ENCODE measurements at places on chromosomes 7 and 10.

GRCh38 chr7:105879782-105880181, 3.4 kb upstream of the ATXN7L1 start:
- DNase-seq = no peak

- DNase-seq = no peak
These were observed 50.1 kb downstream of the NOD1 start for GRCh38 chr7:30428246-30429155.

DNA sequence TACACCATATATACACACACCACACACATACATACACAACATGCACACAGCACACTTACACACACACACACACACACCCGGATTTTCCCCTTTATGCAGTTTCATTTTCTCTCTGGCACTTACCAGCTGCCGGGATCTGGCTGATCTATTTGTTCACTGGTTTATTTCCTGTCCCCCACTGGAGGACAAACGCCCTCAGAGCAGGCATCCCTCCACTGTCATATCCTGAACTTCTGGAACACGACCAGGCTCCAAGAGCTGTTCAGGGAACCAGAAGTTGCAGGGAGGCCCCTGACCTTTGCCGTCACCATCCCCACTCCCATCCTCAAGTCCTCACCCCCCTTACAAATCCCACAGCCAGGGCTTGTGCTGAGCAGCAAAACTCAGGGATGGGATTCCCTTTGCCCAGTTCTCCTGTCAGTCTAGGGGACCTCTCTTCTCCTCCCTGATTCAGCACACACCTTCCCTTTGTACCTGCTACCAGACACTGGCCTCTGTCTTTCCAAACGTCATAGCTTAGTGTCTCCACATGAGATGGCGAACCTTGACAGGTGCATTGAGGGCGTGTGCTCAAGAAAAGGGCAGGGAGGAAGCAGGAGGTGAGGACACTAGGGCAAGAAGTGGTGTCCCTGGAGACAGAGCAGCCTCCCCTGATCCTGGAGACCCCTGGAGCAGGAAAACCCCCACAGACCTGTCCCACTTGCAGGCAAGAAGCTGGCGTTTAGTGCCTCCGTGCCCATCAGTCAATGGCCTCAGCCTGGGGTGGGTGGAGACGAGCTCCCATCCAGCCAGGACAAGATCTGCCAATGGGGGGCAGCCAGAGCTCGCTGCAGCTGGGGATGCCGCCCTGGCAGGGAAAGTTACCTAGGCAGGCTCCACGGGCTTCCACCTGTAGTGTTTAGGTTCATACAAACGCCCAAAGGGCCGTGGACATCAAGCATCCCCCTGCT, 12.7 kb upstream of the DOCK1 start:
- DNase-seq = no peak

- no peak for DNase-seq
These were observed 124.4 kb upstream of the NPS start for GRCh38 chr10:127424594-127425264.

DNA sequence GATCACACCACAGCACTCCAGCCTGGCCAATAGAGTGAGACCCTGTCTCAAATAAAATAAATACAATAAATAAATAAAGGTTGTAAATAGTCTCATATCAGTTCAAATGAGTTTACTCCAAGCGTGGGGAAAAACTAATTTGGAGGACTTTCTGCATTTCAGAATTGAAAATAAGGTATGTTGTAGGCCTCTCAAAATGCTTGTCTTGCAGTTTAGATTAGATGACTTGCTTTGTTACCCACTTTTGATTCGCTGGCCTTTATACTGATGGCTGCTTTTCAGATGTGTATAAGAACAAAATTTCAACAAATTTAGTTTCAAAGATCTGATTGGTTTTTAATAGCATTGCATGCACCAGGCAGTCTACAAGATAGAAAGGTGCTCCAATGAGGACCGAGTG, 2.2 kb upstream of the C10orf143 start:
- no peak for DNase-seq

- no peak for DNase-seq
These were observed 13.1 kb downstream of the LHFPL3 start for GRCh38 chr7:104341546-104341945.

DNA sequence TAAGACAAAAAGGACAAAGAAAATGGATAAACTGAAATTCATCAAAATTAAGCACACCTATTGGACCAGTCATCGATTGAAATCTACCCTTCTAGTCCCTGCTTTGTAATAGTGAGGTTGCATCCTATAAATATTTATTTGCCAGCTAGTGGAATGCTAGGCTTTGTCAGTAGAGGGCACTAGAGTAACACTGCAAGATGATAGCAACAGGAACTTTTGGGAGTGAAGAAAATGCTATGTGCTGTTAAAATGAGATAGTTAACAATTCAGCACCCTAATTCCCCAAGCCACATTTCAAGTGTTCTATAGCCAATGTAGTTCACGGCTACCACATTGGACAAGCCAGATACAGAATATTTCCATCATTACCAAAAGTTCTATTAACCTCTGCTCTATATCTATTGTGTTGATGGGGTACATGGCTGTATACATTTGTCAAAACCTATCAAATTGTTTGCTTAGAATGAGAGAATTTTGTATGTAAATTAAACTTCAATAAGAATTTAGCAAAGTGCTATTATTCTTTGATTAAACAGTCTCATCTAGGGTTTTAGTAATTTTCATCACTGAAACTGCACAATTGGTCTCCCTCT, 69.8 kb downstream of the LSMEM1 start:
- DNase-seq = no peak

GRCh38 chr7:209906-210305, 17.5 kb downstream of the FAM20C start:
- DNase-seq = no peak

GRCh38 chr10:49080071-49080470, 35.3 kb downstream of the VSTM4 start:
- peak; percentile 58 for DNase-seq

DNA sequence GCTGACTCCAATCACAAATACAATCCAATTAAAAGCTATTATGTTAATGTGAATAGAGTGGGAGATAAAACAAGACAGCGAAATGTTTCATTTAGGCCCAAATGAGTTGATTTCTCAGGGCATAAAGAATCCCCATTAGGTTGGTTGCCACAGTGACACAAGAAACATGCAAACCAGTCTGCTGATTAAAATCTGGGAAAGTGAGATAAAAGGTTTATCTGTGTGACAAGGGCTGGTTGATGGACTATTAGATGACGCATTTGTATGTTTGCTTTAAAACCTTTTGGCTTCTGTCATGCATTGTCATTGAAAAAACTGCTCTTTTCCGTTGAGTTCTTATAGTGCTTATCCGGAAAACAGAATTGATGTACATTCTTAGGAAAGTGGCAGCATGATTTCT, 658.2 kb downstream of the GATA3 start:
- no peak for DNase-seq

- no peak for DNase-seq
These were observed 131.2 kb downstream of the PRKAG2 start for GRCh38 chr7:151745706-151746105.

- peak; percentile 58 for DNase-seq
These were observed 97.4 kb downstream of the FOXL3 start for GRCh38 chr7:387132-388022.

GRCh38 chr7:30459591-30460245, 18.9 kb downstream of the NOD1 start:
- DNase-seq = no peak

DNA sequence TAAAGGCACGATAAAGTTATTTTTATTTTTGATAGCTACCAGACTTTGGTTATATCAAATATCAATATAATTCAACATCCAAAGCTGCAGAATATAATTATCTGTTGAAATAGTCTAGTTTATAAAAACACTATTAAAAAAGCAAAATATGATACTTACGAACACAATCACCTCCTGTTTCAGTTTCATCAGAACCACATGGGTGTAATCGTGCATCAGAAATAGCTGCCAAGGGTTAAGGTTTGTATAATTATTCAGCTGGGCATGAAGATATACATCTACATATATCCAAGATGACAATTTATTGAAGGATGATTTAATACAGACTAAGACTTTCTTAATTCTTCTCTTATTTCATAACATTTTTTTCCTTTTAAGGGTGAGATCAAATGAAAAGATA, 20.3 kb downstream of the VWDE start:
- DNase-seq = no peak

- DNase-seq = no peak
These were observed 57.5 kb upstream of the CHCHD3 start for GRCh38 chr7:133139350-133139749.

GRCh38 chr7:70156057-70156456, 557.8 kb downstream of the AUTS2 start:
- DNase-seq = no peak

DNA sequence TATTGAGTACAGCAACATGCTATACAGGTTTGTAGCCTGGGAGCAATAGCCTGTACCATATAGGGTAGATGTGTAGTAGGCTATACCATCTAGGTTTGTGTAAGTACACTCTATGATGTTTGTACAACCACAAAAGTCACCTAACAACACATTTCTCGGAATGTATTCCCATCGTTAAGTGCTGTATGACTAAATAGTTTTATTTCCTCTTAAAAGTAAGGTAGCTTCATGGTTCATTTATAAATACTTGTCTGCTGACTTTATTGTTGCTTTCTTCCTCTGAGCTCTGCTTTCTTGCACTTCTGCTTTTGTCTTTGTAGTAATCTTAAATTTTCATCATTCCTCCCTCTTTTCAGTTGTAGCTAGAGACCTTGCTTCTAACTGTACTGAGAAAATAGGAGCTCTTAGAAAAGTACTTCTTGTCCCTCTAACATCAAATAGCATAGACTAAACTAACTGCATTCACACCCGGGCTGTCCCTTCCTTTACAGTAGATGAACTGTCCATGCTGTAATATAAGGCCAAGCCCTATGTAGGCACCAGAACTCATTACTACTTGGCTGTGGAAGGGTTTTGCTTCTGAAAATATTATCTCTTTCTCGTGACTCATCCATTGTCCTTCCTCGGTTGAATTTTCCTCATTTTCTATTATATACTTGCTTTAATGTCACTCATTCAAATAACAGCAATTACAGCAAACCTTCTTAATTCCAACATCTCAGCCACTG, 55.4 kb upstream of the FAM3C start:
- DNase-seq = no peak

DNA sequence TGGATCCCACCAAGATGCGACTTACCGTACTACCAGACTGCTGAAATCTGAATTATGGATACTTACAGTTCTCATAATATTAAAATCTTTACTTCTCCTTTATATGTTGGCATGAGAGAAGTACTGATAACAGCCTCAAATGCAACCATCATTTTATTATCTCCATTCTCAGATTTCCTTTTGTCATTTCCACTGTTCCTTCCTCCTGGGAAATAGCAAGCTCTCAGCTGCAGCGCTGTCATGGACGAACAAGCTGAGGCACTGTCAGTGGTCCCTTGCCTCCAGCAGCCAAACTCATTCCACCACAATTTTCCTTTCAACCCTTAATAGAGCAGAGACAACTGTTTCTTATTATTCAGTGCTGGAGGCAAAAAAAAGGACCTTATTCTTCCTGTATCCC, 478.4 kb downstream of the ARL4A start:
- DNase-seq = no peak

DNA sequence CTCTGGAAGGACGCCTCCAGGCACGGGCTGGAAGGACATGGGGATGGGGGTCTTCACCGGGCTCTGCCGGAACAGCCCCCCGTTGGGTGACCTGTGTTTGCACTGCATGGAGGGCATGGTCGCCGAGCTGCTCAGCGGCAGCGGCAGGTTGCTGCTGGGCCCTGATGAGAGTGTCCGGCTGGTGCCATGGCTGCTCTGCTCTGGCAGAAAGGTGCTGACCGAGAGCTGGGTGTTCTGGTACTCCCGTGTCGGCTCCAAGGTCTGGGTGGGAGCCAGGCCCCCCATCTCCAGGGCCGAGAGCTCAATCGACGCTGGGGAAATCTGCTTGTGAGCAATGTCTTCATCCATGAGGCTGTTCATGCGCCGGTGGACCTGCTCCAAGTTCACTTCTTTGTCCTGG, 764.3 kb downstream of the GRID1 start:
- DNase-seq = no peak

DNA sequence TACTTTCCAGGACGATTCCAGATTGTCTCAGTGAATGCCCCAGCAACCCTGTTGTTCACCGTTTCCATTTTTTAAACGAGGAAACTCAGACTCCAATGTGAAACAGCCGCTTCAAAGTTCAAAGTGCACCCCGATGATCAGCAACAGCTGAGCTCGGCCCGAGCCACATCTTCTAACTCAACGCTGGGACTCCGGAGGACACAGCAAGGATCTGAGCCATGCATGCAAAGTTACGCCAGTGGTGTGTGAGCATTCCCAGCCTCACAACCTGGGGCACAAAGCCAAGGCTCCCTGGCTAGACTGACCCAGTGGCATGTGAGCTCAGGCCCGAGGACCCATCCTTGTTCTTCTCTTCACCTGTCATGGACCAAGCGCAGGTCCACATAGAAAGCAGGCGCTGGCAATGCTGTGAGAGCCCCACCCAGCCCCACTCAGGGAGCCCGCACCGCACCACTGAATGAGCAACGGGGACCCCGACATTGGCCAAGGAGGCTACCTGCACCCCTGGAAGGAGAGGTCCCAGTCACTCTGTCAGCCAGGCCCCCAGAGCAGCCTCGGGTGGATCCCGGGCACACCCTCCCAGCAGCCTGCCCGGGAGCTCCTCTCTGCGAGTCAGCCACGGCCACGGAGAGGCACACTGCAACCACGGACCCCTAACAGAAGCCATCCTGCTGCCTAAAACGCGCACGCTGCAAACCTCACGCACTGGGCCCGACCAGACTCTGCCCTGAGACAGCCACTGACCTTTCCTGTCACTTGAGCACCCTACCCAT, 82.9 kb downstream of the MAD1L1 start:
- DNase-seq = no peak

DNA sequence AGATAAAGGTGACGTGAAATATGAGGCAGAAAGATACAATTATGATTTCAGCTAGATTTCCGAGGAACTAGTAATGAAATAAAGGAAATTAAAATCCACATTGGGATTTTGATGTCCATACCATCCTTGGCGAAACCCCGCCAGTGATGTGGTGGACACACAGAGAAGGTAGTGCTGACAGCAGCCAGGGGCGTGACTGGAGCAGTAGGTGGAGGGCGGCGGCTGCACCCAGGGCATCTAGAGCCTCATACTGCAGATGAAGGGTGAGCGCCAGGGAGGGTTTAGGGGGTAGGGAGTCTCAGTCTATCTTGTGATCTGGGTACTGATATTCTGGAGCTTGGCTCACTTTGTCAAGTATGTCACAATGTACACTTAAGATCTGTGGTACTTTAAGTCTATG, 855.5 kb upstream of the POM121L12 start:
- DNase-seq = no peak

- no peak for DNase-seq
These were observed 98.3 kb upstream of the DDC start for GRCh38 chr7:50663396-50664102.

GRCh38 chr7:138478499-138478908, 18.4 kb downstream of the TRIM24 start:
- DNase-seq = no peak

GRCh38 chr7:26197153-26198115, 3.1 kb downstream of the HNRNPA2B1 start:
- no peak for DNase-seq

- DNase-seq = no peak
These were observed 398.9 kb downstream of the PTPRN2 start for GRCh38 chr7:158188676-158189075.

Measured in left forelimb (tissue), 1 donor.